ENCODE measurements at places on chromosomes 5 and 9.

DNA sequence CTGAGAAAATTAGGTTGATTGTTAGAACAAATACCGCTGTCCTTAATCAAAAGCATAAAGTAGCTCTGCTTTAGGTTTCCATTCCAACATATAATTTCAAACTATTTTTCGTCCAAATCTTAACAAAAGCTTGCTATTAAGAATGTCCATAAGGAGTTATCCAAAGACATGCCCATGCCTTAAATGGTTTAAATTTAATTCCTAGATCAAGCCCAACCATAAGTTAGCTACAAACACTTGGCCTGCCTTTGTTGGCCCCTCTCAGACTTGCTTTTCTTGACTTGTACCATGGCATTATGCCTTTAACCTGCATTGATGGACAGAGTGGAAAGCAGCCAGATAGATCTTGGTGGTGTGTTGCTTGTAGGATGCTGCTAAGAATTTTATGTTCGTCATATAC, 8.8 kb downstream of the GARNL3 start:
- DNase-seq = no peak

DNA sequence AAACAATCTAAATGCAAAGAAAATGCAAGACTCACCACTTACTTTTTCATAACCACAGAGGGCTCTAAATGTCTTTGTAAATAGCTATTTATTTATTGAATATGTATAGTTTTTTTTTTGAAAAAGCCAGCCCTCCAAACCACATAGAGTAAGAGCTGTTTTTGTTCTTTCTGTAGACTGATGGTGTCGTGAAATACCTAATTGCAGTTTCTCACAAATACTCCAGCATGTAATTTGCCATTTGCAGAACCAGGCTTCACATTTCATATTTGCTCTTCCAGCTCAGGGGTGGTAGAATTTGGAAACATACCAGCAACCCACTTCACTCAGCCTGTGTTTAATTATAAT, 159.8 kb downstream of the TMC1 start:
- no peak for DNase-seq

GRCh38 chr5:140246378-140247122, 56.4 kb downstream of the PFDN1 start:
- no peak for DNase-seq

- no peak for DNase-seq
Observed at GRCh38 chr5:96476654-96477053, 43.6 kb upstream of the PCSK1 start.

DNA sequence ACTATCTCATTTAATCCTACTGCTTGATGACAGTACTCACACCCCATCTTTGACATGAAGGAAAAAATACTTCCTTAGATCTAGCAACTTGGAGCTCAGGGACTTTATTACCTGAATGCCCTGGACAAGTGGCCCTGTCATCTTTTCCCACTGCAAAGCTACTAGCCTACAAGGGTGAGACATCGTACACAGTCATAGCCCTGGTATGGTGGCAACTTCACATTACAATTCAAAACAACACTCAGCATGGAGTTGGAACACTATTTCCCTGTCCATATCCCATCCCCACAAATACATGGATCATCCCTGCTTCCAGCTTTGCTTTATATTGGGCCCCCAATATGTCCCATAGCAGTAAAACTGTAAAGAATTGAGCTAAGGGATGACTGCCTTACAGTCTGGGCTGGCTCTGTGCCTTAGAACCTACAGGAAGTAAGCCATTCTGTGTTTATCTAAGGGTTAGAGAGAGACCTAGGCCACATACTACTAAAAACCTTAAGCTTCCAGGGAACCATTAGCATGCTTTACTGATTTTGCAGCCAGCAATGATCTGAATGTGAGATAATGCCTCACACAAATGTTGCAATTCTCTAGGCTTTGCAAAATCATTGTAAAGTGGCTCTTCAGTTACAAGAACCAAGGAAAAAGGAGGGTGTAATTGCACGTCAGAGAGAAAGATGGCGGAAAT, 55.9 kb downstream of the OTULIN start:
- DNase-seq = no peak

DNA sequence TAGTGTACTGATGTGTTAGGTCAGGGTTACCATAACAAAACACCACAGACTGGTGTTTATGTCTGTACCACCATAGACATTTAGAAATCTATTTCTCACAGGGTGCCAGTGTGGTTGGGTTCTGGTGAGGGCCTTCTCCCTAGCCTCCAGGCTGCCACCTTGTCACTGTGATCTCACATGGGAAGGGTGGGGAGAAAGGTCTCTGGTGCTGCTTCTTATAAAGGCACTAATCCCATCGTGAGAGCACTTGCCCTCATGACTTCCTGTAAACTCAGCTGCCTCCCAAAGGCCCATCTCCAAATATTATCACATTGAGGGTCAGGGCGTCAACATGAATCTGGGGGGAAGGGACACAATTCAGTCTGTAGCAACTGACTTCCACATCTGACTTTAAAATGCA, 49.8 kb downstream of the PIK3R1 start:
- no peak for DNase-seq
